Progenitor cell of endocrine pancreas (in vitro differentiated cells): ENCODE measurements at places on chromosomes 7 and 10.
A peak's percentile ranks its signal among the peaks of the same experiment; 100 is the strongest.

- H3K4me1 ChIP-seq = no peaks in the 10 kb centered on the region
- H3K4me3 ChIP-seq = no peak overlapping the region
- H3K36me3 ChIP-seq = no peaks in the 10 kb centered on the region
- no peak overlapping the region for H3K27ac ChIP-seq
These were observed 28.1 kb downstream of the C10orf53 start for GRCh38 chr10:49707585-49707984.

- no peak overlapping the region for H3K4me3 ChIP-seq
- DNase-seq = no peak
- no peak overlapping the region for H3K27ac ChIP-seq
- no peaks in the 10 kb centered on the region for H3K27me3 ChIP-seq
These were observed 1279.2 kb upstream of the AUTS2 start for GRCh38 chr7:68319061-68319460.

DNA sequence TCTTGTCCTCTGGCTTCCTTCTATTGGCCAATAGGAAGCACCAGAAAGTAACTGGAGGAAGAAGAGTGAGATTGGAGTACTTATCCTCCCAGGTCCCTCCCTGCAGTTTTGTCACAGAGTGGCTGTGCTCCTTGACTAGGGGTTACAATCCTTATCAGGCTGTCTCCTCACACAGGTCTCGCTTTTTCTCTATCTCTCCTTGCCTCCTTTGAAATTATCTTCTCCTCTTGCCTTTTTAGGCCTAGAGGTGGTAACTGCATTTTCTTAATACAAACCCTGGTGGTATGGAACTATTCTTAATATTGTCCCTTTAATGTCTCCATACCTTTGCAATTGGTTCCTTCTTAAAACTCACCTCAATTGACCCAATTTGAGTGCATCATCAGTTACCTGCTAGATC lies 2.7 kb downstream of the PRSS37 start:
- H3K4me3 ChIP-seq = no peak overlapping the region
- H3K4me1 ChIP-seq = peaks cover 9% of the 10 kb centered on the region
- no peaks in the 10 kb centered on the region for H3K27me3 ChIP-seq
- no peaks in the 10 kb centered on the region for H3K36me3 ChIP-seq

GRCh38 chr7:134770676-134771075 lies 8.8 kb upstream of the CALD1 start:
- peaks cover 7% of the 10 kb centered on the region for H3K4me1 ChIP-seq
- H3K27ac ChIP-seq = no peak overlapping the region
- H3K4me3 ChIP-seq = no peak overlapping the region

DNA sequence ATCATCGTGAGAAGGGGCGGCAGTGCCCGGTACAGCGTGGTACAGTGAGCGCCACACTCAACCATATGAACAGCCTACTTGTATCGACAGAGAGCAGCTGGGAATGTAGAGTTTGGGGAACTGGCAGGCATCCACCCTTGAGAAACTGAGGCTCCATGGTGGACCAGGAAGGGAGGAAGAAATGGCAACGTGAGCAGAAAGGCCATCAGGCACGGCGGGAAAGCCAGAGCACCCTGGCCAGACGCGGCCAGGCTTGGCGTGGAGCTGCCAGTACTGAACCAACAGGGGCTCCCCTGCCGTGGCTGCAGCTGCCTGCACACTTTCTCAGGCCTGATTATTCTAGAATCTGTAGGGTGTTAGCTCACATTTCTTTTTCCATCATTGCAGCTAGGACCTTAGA lies 442.3 kb downstream of the PTPRN2 start:
- no peaks in the 10 kb centered on the region for H3K4me1 ChIP-seq
- no peaks in the 10 kb centered on the region for H3K36me3 ChIP-seq
- no peaks in the 10 kb centered on the region for H3K27me3 ChIP-seq
- H3K4me3 ChIP-seq = no peak overlapping the region
- H3K27ac ChIP-seq = no peak overlapping the region
- no peak for DNase-seq

DNA sequence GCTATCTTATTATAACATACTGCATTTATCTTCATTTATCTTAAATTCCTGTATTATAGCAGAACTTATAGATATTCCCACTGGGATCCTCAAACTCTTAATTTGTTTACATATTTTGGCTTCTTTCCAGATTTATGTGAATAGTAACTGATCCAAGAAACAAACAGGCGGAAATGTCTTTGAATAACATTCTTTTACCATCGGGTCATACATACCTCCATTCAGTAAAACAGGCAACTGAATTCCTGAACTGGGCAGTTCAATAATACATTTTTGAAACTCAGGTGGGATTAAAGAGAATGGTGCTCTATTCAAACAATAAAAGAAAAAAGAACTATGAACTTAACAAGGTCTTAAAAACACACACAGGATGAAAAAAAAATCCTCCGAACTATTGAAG lies 337.4 kb downstream of the CRPPA start:
- peaks cover 2% of the 10 kb centered on the region for H3K36me3 ChIP-seq
- H3K27ac ChIP-seq = peak overlapping the region; percentile 80
- no peak for DNase-seq

DNA sequence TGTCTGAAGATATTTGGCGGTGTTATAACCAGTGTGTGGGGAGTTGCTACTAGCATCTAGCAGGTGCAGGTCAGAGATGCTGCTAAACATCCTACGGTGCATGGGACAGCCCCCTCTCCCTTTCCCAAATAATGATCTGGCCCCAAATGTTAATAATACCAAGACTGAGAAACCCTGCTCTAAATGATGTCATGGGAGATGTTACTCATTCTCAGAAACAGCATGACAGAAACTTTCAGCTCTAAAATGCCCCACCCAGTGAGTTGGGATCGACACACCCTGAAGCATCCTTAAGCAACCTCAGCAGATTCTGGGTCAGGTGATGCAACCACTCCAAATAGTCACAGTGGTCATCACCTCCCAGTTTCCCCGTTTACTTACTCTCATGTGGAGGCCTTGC lies 108.8 kb upstream of the MPP7 start:
- DNase-seq = no peak
- H3K27me3 ChIP-seq = peaks cover 16% of the 10 kb centered on the region
- no peak overlapping the region for H3K27ac ChIP-seq
- H3K4me1 ChIP-seq = no peaks in the 10 kb centered on the region

DNA sequence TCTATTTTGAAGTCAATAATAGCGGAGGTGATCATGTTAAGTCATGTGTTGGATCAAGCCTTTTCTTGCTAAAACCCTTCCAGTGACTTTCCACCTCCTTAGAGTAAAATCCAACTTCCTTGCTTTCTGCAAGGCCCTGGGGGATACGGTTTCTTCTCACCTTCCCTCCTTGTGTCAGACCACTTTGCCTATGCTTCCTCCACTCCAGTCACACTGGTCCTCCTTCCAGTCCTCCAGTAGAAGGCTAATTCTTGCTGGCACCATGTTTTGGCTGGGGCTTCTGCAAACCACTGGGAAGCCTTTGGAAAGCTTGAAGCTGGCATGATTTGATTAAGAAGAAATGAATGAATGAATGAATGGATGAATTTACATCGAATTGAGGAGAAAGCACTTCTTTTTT lies 169.5 kb downstream of the PLXDC2 start:
- no peaks in the 10 kb centered on the region for H3K36me3 ChIP-seq
- peaks cover 16% of the 10 kb centered on the region for H3K4me1 ChIP-seq
- H3K27ac ChIP-seq = no peak overlapping the region
- H3K4me3 ChIP-seq = no peak overlapping the region

GRCh38 chr7:43038254-43038653 lies 74.2 kb upstream of the HECW1 start:
- H3K27me3 ChIP-seq = no peaks in the 10 kb centered on the region
- H3K4me3 ChIP-seq = no peak overlapping the region
- H3K36me3 ChIP-seq = no peaks in the 10 kb centered on the region
- H3K27ac ChIP-seq = no peak overlapping the region
- no peak for DNase-seq

GRCh38 chr7:118175740-118176139 lies 8.2 kb upstream of the LSM8 start:
- no peak overlapping the region for H3K4me3 ChIP-seq
- H3K36me3 ChIP-seq = no peaks in the 10 kb centered on the region
- no peak overlapping the region for H3K27ac ChIP-seq
- H3K4me1 ChIP-seq = no peaks in the 10 kb centered on the region

- H3K4me3 ChIP-seq = no peak overlapping the region
- no peaks in the 10 kb centered on the region for H3K36me3 ChIP-seq
- H3K4me1 ChIP-seq = peaks cover 8% of the 10 kb centered on the region
- no peak overlapping the region for H3K27ac ChIP-seq
These were observed 16.7 kb downstream of the MMRN2 start for GRCh38 chr10:86940677-86941076.

DNA sequence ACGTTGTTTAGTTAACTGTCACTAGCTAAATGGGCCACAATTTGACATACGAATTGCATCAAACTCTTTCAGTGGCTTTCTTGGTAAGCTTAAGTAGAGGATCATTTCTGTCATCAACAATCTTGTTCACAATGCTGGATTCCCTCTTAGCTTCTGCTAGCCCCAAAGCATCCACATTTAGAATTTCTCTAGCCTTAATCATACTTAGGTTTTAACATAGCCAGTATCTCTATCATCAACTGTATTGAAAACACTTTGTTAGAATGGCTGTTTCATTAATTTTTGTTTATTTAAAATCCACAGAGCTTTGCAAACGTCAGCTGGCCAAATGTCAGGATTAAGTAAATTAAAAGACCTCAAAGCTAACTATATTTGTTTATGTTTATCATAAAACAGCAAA lies 41.1 kb downstream of the ABRAXAS2 start:
- H3K36me3 ChIP-seq = no peaks in the 10 kb centered on the region
- H3K27me3 ChIP-seq = no peaks in the 10 kb centered on the region
- no peak overlapping the region for H3K27ac ChIP-seq
- no peak overlapping the region for H3K4me3 ChIP-seq
- H3K4me1 ChIP-seq = no peaks in the 10 kb centered on the region
- DNase-seq = no peak

- H3K36me3 ChIP-seq = peaks cover 19% of the 10 kb centered on the region
- no peaks in the 10 kb centered on the region for H3K4me1 ChIP-seq
- no peak overlapping the region for H3K27ac ChIP-seq
- no peaks in the 10 kb centered on the region for H3K27me3 ChIP-seq
- no peak for DNase-seq
- no peak overlapping the region for H3K4me3 ChIP-seq
These were observed 17.2 kb upstream of the STRIP2 start for GRCh38 chr7:129417073-129417472.

- H3K27me3 ChIP-seq = peaks cover 29% of the 10 kb centered on the region
- no peak overlapping the region for H3K4me3 ChIP-seq
- DNase-seq = peak; percentile 7
- peaks cover 3% of the 10 kb centered on the region for H3K4me1 ChIP-seq
- no peak overlapping the region for H3K27ac ChIP-seq
These were observed 86.1 kb upstream of the PPP2R2D start for GRCh38 chr10:131814567-131815265.

- no peaks in the 10 kb centered on the region for H3K4me1 ChIP-seq
- H3K4me3 ChIP-seq = no peak overlapping the region
- peaks cover 13% of the 10 kb centered on the region for H3K36me3 ChIP-seq
- no peak for DNase-seq
These were observed 13.0 kb downstream of the RRP12 start for GRCh38 chr10:97388152-97388551.

GRCh38 chr7:42262964-42263363 lies 26.0 kb upstream of the GLI3 start:
- H3K4me3 ChIP-seq = no peak overlapping the region
- H3K27ac ChIP-seq = no peak overlapping the region
- peaks cover 19% of the 10 kb centered on the region for H3K27me3 ChIP-seq
- no peaks in the 10 kb centered on the region for H3K4me1 ChIP-seq
- H3K36me3 ChIP-seq = no peaks in the 10 kb centered on the region
- no peak for DNase-seq

- no peaks in the 10 kb centered on the region for H3K27me3 ChIP-seq
- no peak overlapping the region for H3K4me3 ChIP-seq
- H3K4me1 ChIP-seq = peaks cover 12% of the 10 kb centered on the region
- H3K27ac ChIP-seq = no peak overlapping the region
- no peaks in the 10 kb centered on the region for H3K36me3 ChIP-seq
These were observed 7.8 kb downstream of the KCND2 start for GRCh38 chr7:120280743-120281142.

DNA sequence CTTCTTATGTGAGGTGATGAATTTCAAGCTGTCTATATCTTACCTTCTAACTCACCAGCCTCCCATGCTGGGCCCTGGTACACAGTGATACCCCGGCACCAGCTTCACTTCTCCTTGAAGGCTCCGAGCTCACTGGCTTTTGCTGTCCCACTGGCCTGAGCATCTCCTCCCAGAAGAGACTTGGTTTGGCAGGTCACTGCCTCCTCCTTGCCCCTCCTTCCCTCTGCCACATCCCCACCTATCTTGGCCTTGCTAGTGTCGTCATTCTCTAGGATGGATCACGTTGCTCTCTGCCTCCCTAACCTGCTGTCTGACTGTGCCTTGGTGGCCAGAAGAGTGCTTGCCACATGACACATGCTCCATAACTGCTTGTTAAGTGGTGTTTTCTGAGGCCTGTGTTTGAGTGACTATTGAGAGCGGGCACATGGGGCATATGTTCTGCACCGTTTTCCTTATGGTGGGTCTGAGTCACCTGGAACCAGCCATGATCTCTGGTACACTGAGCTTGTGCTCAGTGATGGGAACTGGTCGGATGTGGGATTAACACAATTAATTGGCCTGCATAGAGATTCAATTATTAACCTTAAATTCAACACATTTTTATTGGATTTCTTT lies 86.5 kb downstream of the TMEM178B start:
- no peak overlapping the region for H3K27ac ChIP-seq
- H3K4me1 ChIP-seq = peaks cover 3% of the 10 kb centered on the region
- no peaks in the 10 kb centered on the region for H3K36me3 ChIP-seq
- no peak overlapping the region for H3K4me3 ChIP-seq
- no peak for DNase-seq

DNA sequence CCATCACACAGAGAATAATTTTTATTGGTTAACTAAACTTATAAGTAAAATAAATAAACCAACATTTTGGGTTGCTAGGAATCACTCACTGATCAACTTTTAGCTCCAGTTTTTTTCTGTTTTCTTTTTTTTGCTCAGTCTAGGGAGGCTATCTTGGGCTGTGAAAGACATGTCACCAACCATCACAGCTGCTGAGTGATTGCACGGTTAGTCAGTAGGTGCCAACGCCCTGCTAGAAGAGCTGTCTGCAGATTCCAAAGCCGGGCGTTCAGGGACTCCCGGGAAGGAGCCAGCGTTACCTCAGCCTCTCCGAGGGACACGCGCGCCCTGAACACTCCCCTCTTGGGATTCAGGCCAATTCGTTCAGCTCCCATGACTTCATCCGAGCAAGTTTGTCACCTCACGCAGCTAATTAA lies 604 bp upstream of the STAM start:
- peak overlapping the region; percentile 100 for H3K27ac ChIP-seq
- peaks cover 1% of the 10 kb centered on the region for H3K27me3 ChIP-seq
- DNase-seq = peak; percentile 30
- H3K36me3 ChIP-seq = peaks cover 3% of the 10 kb centered on the region

DNA sequence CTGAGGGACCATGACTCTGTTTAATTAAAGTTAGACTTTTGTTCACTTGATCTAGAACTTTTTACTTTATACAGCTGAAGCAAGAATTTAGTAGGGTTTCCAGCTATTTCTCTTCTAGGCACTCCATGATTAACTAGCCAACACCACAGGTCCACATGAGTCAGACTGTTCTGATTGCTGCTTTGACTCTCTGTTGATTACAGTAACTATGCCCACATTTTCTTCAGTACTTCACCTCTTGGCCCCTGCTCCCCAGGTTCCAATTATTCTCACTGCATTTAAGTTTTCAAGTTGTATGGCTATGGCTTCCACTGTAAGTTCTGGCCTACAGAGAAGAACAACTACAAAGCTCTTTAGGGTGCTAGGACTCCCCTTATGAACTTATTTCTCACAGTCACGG lies 737.2 kb upstream of the IGFBP3 start:
- H3K4me3 ChIP-seq = no peak overlapping the region
- H3K27me3 ChIP-seq = no peaks in the 10 kb centered on the region
- no peaks in the 10 kb centered on the region for H3K36me3 ChIP-seq
- no peak overlapping the region for H3K27ac ChIP-seq
- no peaks in the 10 kb centered on the region for H3K4me1 ChIP-seq
- DNase-seq = no peak
